ENCODE measurements at places on chromosomes 13 and 19.

DNA sequence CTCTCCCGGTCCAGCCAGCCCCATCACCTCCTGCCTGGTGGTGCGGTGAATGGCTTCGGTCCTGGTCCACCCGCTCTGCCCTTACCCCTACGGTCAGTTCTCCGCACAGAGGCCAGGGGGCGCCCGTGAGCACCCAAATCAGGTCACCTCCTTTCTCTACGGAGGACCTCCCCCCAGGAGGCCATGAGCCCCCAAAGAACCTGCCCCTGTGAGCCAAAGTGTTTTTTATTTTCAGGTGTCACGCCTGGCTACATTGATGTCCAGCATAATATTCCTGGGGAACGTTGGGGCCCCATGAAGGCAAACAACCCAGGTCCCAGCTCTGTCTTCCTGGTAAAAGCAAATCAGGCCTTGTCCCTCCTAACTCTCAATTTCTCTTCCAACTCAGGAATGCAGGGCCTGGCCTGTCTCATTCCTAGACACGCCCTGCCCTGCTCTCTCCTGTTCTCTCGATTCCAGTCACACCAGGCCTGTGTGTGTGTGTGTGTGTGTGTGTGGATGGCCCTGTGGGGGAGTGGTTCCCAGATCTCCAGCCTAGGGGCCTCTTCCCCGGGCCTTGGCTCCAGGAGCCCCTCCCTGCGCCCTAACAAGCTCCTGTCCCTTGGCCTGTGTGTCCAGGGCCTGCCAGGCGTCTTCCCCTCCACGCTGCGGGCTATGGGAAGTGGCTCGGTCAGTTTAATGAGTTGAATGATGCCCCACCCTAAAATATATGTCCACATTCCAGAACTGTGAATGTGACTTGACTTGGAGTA lies 9.7 kb upstream of the GIPC1 start:
- no peak for DNase-seq

- DNase-seq: no peak
Observed at GRCh38 chr13:85806553-85807175, 7.4 kb upstream of the SLITRK6 start.

DNA sequence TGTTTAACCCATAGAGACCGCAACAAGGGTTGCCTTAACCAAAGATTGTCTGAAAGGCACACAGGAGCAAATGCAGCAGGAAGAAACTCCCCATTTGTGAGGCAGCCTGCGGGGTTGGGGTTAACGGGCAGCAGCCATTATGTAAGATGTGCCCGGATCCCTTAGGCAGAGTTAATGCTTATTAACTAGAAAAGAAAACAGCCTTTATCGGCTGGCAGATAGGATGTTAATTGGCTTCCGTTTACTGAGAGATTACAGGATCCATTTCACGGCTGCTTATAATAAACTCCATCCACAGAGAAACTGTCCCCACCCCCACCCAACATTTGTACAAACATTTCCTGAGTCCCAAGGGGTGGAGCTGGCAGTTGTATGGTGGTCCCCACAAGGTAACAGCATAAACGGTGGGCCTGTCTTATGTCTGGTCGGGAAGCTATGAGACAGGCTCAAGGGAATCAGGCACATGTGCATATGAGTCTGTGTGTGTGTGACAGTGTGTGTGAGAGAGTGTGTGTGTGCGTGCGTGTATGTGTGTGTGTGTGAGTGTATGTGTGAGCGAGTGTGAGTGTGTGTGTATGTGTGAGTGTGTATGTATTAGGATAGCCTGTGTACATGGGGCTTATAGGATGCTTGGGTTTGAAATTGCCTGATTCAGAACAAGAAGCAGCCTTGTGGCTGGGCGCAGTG lies 10.5 kb downstream of the SLC25A42 start:
- DNase-seq: no peak

- no peak for DNase-seq
Observed at GRCh38 chr19:31340042-31341025, 8.9 kb downstream of the TSHZ3 start.

DNA sequence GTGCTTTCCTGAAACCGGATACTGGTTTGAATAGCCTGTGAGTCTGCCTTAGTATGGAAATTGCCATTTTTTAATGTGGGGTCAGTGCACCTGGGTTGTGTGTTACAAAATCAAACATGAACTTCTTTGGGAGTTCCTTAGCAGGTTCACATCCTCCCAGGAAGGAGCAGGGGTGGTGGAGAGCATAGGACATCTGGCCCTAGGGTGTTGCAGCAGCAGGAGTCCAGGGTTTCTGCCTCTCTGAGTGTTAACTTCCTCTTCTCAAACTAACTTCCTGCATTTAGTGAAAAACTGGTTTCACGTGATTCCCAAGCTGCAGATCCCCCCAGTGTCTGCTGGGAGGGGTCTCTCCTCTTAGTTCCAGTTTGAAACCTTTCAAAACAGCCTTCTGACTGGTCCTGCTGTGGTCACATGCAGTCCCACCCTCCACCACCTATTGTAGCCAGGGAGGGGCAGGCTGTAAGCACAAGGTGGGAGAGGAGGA lies 7.2 kb downstream of the RNASEH2B start:
- DNase-seq: no peak

- no peak for DNase-seq
Observed at GRCh38 chr13:48040896-48041295, 3.4 kb downstream of the NUDT15 start.

- no peak for DNase-seq
Observed at GRCh38 chr19:41887711-41888382, 4.9 kb downstream of the ARHGEF1 start.

GRCh38 chr19:17835182-17836006 lies 12.4 kb downstream of the JAK3 start:
- no peak for DNase-seq

DNA sequence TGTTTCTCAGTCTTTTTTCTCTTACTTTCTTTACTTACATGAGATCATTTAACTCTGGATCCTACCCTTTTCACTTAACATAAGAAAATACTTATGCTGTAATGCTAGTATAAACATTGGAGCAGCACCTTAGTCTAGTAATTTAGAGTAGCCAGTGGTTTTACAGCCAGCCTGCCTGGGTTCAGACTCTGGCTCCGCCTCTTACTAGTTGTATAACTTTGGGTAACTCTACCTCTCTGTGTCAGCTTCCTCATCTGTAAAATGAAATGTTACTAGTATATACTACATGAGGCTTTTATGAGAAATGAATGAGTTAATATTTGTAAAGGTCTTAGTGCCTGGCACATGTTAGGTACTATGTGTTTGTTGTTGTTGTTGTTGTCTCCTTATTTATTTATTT lies 5.6 kb downstream of the CDADC1 start:
- DNase-seq: no peak

DNA sequence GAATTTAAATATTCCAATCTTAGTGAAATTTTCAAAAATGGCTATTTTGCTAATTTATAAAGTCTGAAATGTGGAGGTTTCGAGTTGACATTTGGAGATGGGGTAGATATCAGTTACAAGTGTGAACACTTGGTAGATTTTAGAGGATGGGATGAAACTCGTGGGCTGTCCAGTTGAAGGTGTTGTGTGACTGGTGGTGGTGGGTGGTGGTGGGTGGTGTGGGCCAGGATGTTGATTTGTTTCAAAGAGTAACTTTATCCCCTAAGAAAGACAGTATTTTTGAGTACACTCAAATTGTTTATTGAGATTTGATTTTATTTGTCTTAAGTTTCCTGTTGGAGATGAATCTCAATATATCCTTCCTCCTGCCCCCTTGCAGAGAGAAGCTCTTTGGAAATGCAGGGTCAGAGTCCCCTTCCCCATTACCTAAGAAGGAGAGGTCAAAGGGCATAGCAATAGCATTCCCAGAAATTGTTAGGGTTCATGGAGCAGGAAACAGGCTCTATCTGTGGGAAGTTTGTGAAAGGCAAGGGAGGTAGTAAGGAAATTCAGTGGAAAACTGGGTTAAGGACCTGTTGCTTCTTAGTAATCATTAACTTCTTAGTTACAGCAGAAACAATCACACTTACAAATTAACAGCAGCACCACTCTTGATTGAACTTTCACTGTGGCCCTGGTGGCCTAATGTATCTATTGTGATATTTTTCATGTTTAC lies 133.6 kb upstream of the RNF113B start:
- no peak for DNase-seq

DNA sequence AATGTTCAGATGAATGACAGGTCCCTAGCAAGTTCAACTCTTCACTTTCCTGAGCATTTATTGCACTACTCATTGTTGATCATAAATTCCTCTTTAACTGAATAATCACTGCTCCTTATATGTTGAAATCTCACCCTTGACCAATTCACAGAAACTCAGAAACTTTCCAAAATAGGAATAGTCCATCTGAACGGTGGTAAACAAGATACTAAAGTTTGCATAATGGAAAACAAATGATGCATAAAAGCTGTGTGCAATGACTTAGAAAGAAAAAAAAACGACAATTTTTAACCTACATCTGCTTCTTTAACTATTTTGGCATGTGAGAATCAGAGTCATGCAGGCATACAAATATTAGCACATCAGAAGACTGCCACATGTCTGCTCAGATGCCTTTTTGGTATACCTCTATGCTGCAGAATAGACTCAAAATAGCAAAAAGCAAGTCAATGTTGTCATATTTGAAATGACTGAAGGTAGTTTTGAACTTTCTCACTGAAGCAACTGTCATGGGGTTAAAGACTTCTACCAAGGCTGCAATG lies 34.8 kb downstream of the SLC10A2 start:
- no peak for DNase-seq

DNA sequence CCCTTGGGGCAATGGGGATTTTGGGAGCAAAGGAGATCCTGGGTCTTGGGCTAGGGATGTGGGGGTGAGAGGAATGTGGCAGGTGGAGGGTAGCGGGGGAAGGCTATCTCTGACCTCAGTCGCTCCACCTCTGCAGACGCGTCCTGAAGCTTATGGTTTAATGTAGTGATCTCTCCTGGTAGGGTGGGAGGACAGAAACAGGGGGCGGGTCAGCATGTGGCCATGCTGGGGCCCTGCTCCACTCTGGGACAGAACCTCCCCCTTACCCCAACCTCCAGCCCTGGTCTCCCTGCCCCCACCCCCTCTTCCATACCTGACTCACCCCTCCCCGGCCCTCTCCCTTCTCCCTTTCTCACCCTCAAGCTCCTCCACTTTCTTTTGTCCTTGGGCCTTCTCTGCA lies 1.4 kb downstream of the BST2 start:
- DNase-seq: no peak

GRCh38 chr19:39132344-39132969 lies 6.9 kb downstream of the PAK4 start:
- DNase-seq: no peak

DNA sequence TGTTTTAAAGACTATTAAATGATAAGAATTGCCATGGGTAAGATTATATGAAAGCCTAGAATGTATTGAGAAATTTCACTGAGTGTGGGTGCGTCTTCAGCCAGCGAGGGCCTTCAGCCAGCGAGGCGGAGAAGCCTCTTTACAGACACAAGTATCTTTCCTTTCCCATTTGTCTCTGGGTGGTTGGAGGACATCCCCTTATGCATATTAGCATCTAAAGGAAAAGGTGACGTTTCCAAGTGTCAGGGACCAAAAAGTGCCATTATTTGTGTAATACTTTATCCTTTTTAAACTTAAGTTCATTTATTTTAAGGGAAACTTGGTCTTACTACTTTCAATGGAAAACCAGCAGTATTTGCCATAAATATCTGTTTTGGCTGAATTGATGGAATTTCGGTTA lies 22.2 kb downstream of the SMARCA4 start:
- DNase-seq: no peak

DNA sequence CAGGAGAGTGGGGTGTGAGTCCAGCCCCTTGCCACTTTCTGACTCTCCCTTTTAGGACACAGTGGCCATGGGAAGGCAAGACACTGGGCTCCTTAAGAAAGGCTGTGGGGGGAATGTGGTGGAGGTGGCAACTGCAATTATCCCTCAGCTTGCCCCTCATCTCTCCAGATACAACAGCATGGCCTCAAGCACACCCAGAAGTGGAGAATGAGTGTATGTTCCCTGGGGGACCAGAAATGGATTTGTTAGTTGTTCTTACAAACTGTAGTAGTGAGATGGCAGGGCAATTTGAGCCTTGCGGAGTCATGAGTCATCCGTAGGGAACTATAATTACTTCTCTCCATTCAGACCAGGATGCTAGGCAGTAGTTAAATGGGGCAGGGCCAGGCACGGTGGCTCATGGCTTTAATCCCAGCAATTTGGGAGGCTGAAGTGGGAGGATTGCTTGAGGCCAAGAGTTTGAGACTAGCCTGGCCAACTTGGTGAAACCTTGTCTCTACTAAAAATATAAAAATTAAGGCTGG lies 25.6 kb upstream of the CXCL17 start:
- no peak for DNase-seq

GRCh38 chr19:33497778-33498175 lies 23.8 kb downstream of the PEPD start:
- DNase-seq: no peak

DNA sequence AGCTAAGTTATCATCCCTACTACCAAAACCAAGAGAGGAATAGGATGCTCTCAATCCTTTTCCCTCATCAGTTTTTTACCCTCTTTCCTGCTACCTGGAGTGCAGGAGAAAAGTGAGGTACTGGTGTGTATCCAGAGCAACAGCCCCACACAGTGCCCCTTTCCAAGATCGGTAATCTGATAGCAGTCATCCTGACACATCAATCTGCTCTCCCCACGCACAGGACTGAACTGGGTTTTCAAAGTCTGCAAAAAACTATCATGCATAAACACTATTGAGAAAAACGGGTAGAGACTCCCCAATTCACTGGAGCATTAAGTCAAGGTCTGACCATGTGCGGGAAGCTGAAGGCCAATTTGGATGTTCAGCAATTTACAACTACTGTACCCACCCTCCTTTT lies 284.8 kb downstream of the RBM26 start:
- DNase-seq: no peak

DNA sequence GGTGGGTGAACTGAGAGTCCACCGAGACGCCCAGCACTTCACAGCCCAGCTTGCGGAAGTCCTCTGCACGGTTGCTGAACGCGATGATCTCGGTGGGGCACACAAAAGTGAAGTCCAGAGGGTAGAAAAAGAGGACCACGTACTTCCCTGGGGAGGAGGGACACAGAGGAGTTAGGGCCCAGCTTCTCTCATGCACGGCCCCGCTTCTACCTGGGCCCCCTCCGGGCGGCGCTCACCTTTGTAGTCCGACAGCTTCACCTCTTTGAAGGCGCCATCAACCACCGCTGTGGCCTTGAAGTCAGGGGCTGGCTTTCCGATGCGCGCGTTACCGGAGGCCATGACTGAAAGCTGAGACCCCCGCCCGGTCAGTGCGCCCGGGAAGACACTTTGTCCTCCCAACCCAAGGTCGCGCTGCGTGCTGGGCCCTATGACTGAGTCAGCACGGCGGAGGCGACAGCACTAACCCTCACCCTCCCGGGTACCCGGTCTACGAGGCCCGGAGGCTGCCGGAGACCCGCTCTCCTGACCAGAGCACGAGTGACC lies 606 bp downstream of the PRDX2 start:
- DNase-seq: no peak

GRCh38 chr19:23415561-23416191 lies 20.4 kb upstream of the ZNF91 start:
- no peak for DNase-seq

GRCh38 chr13:28423010-28423409 lies 71.9 kb downstream of the FLT1 start:
- DNase-seq: no peak

Measured in hypothalamus (tissue), 51 donors.